ENCODE measurements at places on chromosomes 3 and 15. TPM values are rescaled to one million over a fixed set of nuclear protein-coding genes. Genes with fewer than 3 reads are reported as not detected.

DNA sequence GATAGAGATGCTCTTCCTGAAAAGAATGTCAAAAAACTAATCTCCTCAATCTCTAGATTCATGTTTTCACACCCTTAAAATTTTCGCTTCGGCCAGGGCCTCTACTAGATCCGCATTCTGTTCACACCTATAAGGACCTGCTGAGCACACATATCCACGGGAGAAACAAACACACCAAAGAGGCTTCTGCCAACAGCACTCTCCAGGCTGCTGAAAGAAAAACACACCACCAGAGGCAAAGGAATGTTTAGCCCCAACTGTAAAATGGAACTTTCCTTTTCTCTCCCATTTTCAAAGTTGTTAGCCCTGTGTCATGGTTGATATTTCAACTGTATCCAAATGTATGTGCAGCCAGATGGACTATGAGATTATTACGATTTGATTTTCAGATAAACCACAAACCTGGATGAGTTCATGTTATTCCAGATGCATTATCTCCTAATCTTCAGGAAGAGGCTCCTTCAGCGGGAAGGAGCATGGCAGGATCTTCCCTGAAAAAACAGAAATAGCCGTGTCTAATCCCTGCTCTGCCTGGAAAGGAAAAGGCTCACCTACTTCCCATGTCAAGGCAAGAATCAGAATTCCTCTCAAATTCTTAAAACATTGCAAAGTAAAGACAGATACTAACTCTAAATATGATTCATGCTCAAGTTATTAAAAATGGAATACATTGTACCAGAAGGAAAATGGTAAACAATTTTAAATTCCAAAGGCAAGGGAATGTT is 442.7 kb upstream of the NR2F2 start:
- DNase-seq, result no peak
- H3K4me3 ChIP-seq, result no peak overlapping the region
- H3K27me3 ChIP-seq, result peaks cover 8% of the 10 kb centered on the region
- no peaks in the 10 kb centered on the region for H3K36me3 ChIP-seq

ACAD9 gene
- total RNA-seq, result 47.6 TPM

GRCh38 chr3:32172420-32172819 is 66.0 kb downstream of the GPD1L start:
- DNase-seq, result no peak
- peaks cover 7% of the 10 kb centered on the region for H3K27me3 ChIP-seq
- peaks cover 39% of the 10 kb centered on the region for H3K36me3 ChIP-seq
- no peak overlapping the region for H3K27ac ChIP-seq
- H3K4me3 ChIP-seq, result no peak overlapping the region

DNA sequence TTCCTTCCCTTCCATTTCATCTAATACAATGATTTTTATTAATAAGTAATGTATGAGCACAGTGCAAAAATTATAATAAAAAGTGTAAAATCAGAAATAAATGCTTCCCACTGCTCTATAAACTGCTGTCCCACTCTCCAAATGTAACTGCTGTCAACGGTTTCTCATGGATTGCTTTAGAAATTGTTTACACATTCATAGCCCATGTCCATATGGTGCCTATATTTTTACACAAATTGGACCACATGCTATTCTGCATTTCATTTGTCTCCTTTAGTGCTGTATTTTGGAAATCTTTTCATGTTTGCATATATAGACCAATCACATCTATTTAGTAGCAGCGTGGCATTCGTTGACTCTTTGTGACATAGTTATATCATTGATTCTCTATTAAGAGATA is 164.7 kb upstream of the SLCO3A1 start:
- no peaks in the 10 kb centered on the region for H3K4me1 ChIP-seq
- DNase-seq, result no peak
- H3K36me3 ChIP-seq, result no peaks in the 10 kb centered on the region
- H3K27ac ChIP-seq, result no peak overlapping the region
- no peak overlapping the region for H3K4me3 ChIP-seq

CCR3 gene
- total RNA-seq, result not detected

SKIL gene
- total RNA-seq, result 15.6 TPM

- H3K36me3 ChIP-seq, result no peaks in the 10 kb centered on the region
- H3K4me3 ChIP-seq, result peak overlapping the region; percentile 83
- H3K4me1 ChIP-seq, result peaks cover 23% of the 10 kb centered on the region
- peaks cover 61% of the 10 kb centered on the region for H3K27me3 ChIP-seq
- H3K27ac ChIP-seq, result peak overlapping the region; percentile 21
Measured at GRCh38 chr3:115512565-115513415, 110.5 kb upstream of the GAP43 start.

DNA sequence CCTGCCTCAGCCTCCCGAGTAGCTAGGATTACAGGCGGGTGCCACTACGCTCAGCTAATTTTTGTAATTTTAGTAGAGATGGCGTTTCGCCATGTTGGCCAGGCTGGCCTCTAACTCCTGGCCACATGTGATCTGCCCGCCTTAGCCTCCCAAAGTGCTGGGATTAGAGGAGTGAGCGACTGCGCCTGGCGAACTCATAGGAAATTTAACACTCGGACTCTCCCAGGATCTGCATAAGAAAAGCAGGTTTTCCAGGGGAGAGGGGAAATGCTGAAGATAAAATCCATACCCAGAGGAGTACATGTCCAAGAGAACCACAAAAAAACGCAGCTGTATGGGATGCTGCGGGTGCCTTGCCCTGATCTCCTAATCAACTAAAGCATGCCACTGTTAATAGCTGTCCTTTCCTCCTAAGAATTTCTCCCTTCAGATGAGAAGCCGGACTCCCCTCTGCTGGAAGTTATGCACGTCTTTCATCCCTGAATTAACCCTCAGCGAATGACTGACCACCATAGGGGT is 25.3 kb upstream of the TGFBR2 start:
- H3K4me3 ChIP-seq, result no peak overlapping the region
- no peak for DNase-seq
- H3K4me1 ChIP-seq, result peaks cover 19% of the 10 kb centered on the region
- no peaks in the 10 kb centered on the region for H3K36me3 ChIP-seq
- H3K27ac ChIP-seq, result no peak overlapping the region
- no peaks in the 10 kb centered on the region for H3K27me3 ChIP-seq

GRCh38 chr3:132522353-132522752 is 74.7 kb upstream of the ACKR4 start:
- H3K36me3 ChIP-seq, result peaks cover 24% of the 10 kb centered on the region
- peak overlapping the region; percentile 35 for H3K27ac ChIP-seq
- peaks cover 13% of the 10 kb centered on the region for H3K4me1 ChIP-seq
- DNase-seq, result no peak
- no peaks in the 10 kb centered on the region for H3K27me3 ChIP-seq
- no peak overlapping the region for H3K4me3 ChIP-seq

- no peak for DNase-seq
- no peaks in the 10 kb centered on the region for H3K27me3 ChIP-seq
- H3K36me3 ChIP-seq, result peaks cover 13% of the 10 kb centered on the region
- peak overlapping the region; percentile 98 for H3K4me3 ChIP-seq
Measured at GRCh38 chr3:180990505-180990904, 969 bp upstream of the DNAJC19 start.

All from activated naive CD8-positive, alpha-beta T cell treated with anti-CD3 and anti-CD28 coated beads for 36 hours (primary cell).